ENCODE measurements at places on chromosomes 3 and 15.

- peak; percentile 21 for DNase-seq
Observed at GRCh38 chr3:39147711-39148434, 5.5 kb downstream of the CSRNP1 start.

DNA sequence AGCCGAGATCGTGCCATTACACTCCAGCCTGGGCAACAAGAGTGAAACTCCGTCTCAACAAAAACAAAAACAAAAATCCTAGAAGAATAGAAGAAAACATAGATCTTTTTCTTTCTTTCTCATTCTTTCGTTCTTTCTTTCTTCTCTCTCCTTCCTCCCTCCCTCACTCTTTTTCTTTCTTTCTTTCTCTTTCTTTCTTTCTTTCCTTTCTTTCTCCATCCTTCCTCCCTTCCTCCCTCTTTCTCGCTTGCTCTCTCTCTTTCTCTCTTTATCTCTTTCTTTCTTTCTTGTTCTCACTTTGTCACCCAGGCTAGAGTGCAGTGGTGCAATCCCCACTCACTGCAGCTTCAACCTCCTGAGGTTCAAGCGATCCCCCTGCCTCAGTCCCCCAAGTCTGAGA is 33.8 kb upstream of the MUC4 start:
- DNase-seq = no peak

DNA sequence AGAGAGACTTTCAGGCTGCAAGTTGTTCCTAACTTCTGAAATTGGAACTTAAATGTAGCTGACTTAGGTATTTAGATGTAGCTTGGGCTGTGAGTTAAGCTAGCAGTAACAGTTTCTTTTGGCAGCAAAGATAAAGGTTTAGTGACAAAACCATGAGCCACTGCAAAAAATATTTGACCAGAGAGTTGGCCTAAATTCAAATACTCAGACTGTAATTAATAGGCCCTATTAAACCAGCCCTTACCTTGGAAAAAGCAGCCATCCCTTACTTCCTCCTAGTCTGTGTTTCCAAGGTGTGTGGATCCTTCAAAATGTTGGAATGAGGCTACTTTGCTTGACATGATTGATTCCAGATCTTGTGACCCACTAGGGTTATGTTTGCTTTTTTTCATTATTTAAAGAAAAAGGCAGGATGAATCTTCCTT is 8.2 kb downstream of the TPM1 start:
- no peak for DNase-seq

DNA sequence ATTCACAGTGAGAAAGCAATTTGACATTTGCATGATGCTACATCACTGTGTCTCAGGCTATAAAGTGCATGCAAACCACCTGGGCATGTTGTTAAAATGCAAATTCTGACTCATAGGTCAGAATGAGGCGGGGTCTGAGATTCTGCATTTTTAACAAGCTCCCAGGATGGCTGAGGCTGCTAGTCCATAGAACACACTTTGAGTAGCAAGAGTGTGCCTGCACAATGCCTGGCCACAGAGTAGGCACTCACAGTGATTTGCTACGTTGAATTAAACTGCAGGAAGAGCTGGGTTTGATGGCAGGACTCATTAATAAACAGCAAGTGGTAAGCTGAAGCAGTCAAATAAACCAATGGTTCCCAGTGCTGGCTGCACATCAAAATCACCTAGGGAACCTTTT is 48.1 kb downstream of the NTRK3 start:
- no peak for DNase-seq

GRCh38 chr15:79008659-79009058 is 63.8 kb upstream of the CTSH start:
- DNase-seq = no peak

- no peak for DNase-seq
Observed at GRCh38 chr3:176571926-176572325, 625.4 kb downstream of the TBL1XR1 start.

GRCh38 chr3:147521646-147522045 is 112.5 kb downstream of the ZIC1 start:
- DNase-seq = no peak

- no peak for DNase-seq
Observed at GRCh38 chr3:135157045-135157740, 362.1 kb downstream of the EPHB1 start.

DNA sequence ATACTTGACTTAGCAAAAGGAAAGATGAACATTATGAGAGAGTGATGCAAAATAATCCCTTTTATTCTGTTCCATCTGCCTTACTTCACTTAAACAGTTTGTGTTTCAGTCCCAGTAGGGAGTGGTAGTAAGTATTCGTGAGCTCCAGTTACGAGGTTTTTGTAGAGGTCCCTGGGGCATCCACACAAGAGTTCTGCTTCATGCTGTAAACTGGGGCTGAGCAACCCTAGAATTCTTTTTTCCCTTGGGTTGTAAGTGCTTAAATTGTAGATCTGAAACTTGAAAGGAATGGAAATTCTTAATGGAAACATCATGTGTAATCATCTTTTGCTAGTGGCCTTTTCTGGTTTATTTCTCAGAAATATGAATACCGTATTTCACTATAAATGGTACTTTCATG is 79.5 kb downstream of the SEMA6D start:
- DNase-seq = no peak

DNA sequence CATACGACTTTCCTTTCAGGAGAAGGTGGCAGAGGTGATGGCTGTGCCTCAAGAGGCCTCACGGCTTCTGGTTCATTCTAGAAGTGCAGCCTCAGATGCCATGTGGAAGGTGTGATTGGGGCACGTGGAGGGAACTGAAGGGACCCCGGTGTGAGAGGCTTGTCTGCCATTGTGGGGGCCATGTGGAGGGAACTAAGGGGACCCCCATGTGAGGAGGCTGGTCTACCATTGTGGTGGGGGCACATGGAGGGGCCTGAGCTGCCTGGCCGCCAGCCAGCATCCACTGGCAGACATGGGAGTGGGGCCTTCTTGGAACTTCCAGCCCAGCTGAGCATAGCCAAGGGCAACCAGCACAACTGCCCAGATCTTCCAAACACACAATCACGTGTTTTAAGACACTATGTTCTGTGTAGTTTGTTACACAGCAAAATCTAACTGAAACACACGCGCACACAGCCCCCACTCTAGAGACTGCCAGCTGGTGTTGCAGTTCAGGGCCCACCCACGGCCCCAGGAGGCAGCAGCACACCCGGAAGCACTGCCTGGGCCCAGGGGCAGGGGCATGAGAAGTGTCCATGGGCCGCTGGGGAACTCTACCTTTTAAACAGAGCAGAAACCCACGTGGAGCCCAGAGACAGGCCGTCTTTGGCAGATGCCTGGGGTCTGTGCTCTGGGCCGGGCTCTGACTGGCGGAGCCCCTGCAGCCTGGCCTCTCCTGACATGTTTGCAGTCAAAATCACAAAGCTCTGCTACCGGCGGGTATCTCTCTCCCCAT is 66.8 kb downstream of the IQSEC1 start:
- DNase-seq = no peak

GRCh38 chr3:133527081-133527715 is 46.3 kb upstream of the CDV3 start:
- DNase-seq = no peak

- no peak for DNase-seq
Observed at GRCh38 chr3:149933008-149933407, 37.7 kb downstream of the PFN2 start.

DNA sequence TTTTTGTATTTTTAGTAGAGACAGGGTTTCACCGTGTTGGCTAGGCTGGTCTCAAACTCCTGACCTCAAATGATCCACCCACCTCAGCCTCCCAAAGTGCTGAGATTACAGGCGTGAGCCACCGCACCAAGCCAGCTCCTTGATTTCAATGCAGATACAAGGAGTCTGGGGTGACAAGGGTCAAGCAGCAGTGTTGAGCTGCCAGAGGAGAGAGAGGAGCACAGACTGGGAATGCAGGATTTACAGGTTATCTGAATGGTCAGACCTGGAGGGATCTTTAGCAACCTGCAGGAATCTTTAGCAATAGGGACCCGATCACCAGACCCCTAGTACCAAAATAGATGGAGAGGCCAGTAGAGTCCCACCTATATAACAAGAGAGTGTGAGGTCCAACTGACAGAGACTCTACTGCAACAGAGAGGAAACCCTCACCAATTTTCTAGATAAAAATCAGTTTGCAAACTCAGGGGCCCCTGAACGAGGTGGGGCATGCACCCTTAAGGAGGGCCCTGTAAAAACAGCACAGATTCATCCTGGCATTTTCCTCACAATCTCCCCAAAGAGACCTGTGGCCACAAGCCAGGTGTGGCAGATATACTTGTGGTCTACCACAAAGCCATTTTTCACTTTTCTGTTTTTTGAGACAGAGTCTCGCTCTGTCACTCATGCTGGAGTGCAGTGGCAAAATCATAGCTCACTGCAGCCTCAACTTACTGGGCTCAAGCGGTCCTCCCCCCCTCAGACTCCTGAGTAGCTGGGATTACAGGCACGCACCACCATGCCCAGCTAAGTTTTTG is 10.7 kb upstream of the SHISA5 start:
- no peak for DNase-seq

DNA sequence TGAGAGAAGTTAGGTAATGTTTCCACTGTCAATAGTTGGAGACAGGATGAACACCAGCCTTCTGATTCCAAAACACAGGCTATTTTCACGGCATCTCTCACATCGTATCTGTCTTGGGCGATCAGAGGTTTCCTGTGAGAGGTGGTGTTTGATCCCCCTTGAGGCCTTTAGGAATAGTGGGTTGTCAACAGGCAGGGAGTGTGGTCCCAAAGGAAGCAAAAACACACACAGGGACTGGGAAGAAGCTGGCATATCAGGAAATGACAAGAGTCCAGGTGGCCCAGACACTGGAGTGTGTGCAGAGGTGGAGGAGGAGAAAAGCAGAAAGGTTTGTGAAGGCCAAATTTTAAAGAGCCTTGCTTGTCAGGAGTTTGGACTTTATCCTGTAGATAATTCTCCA is 6.6 kb upstream of the MAGEF1 start:
- no peak for DNase-seq

- DNase-seq = no peak
Observed at GRCh38 chr15:39443659-39444219, 137.1 kb upstream of the THBS1 start.

GRCh38 chr15:68154923-68155559 is 50.1 kb downstream of the CALML4 start:
- peak; percentile 11 for DNase-seq

DNA sequence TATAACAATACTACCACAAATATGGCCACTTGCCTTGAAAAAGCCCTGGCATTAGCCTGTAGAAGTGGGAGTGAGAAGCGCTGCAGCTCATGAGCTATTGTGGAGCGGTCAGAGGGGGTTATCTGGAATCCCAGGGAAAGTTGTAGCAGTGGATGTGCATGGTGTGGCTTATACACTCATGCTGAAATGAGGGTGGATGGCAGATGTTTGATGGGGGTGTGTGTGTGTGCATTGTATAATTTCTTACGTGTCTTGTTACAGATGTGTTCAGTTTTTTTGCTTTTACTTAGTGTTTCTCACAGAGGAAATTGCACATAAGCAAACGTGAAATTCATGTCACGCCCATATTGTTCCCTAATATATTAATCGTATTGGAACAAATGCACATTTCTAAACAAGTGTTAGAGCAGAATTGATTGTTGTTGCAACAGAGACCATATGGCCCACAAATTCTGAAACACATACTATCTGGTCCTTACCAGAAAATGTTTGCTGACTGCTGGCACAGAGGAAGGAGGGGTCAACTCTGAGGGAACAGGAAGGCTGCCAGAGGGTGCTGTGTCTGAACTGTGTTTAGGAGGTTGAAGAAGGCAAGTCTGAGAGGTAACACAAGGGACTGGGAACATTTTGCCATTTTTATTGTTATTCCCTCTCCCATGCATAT is 200.0 kb upstream of the CFAP20DC start:
- no peak for DNase-seq

- no peak for DNase-seq
Observed at GRCh38 chr3:119700269-119700919, 2.4 kb upstream of the CFAP91 start.

DNA sequence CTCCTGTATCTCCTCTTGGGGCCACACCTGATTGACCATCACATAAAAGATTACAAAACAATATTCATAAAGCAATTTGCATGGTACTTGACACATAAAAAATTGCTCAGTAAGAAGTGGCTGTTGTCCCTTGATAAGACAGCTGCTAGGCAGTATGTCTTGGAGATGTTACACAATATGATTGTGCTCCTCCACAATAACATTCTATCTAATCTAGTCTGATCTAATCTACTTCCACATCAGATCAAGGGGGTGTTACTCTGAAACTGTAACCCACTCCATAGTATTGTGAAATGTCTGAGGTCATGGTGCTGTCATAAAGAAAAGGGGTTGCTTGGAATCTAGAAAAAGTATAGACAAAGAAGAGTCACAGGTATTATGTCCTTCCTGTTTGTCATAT is 23.4 kb upstream of the AQP9 start:
- no peak for DNase-seq

DNA sequence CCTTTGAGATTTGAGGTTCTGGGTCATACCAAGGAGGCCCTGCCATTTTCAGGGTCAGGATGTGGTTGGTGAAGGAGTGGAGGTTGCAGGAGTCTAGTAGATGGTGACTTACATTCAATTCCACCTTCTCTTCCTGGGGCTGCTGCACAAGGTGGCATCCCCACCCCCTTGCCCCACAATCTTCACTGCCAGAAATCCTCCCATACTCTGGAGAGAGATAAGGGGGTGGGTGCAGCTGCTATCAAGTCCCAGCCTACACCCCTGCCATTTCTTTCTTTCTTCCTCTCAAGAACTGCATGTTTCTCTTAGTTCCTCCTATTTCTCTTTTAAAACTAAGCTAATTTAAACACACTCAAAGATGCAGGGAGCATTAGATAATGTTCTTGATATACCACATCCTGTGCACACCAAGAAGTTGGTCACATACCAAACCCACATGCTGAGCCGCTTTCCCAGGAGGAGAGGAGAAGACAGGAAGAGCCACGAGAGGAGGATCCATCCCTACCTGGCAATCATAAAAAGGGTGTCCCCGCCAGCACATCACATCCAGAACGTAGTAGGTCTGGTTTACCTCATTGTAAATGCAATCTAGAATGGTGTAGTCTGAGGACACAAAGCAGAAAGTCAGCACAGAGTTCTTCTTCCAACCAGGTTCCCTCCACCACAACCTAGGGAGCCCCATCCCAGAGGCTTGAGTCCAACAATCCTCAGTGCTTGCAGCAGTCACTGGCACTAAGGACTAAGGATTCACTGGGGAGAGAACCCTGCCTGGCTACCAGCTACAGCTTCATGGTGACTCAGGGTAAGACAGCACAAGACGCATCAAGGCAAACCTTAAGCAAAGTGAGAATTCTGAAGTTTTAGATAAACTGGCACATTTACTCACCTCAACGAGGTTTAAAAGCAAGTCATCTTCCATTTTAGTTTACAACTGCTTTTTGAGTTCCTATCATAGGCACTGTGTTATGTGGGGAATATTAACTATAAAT is 18.5 kb downstream of the SNUPN start:
- DNase-seq = no peak

DNA sequence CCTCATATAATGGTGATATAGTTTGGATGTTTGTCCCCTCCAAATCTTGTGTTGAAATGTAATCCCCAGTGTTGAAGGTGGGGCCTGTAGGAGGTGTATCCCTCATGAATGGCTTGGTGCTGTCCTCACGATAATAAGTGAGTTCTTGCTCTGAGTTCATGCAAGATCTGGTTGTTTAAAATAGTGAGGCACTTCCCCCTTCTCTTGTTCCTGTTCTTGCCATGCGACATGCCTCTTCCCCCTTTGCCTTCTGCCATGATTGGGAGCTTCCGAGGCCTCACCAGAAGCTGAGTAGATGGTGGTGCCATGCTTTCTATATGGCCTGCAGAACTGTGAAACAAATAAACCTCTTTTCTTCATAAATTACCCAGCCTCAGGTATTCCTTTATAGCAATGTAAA is 39.2 kb downstream of the REC114 start:
- DNase-seq = no peak

Data from activated CD4-positive, alpha-beta T cell treated with anti-CD3 and anti-CD28 coated beads, Interleukin-2, amount 50 U/mL, for 1 hour (primary cell).